ENCODE measurements at places on chromosomes 5 and 9. TPM values are rescaled to one million over a fixed set of nuclear protein-coding genes. Genes with fewer than 3 reads are reported as not detected.

The PHF2 gene
- 16.6 TPM for total RNA-seq

The FRRS1L gene
- total RNA-seq, result 2.3 TPM

The DENND1A gene
- total RNA-seq, result 19.7 TPM

The BHMT2 gene
- not detected for total RNA-seq

- H3K27me3 ChIP-seq, result no peaks in the 10 kb centered on the region
- no peak overlapping the region for H3K27ac ChIP-seq
- H3K36me3 ChIP-seq, result no peaks in the 10 kb centered on the region
These were observed 114.6 kb upstream of the SLC12A2 start for GRCh38 chr5:127969002-127969401.

DNA sequence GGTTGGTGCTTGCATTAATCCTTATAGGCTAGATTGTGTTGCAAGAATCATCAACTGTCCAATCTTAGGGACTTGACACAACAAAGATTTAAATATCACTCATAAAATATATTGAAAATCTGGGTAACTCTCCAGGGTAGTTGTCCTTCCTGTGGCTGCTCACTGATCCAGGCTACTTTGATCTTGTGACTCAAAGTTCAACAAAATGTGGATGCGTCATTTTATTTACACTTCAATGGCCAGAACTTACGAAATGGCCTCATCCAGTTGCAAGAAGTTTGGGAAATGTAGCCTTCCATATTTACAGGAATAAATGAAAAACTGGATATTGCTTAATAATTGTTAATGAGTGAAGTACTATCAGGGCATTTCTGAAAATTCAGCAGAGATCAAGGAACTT is 235.5 kb upstream of the ACTBL2 start:
- H3K36me3 ChIP-seq, result no peaks in the 10 kb centered on the region
- no peak for DNase-seq
- no peaks in the 10 kb centered on the region for H3K4me1 ChIP-seq
- peak overlapping the region; percentile 31 for H3K27ac ChIP-seq
- H3K27me3 ChIP-seq, result no peaks in the 10 kb centered on the region

DNA sequence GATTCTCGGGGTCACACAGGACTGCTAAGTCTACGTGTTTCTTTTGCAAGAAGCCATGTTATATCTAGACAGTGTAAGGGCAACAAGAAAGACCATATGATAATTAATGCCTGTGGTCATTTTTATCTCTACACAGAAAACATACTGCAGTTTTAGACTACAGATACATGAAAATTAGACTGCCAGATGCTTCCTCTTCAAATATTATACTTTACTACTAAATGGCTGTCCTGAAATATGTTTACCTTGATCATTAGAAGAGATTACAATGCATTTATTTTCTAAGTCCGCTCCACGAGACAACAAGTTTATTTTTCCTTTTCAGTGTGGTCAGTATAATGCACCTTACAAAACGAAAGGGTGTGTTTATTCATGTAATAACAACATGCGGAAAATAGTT is 147.6 kb downstream of the KIAA0825 start:
- no peak for DNase-seq
- H3K4me1 ChIP-seq, result no peaks in the 10 kb centered on the region
- no peaks in the 10 kb centered on the region for H3K36me3 ChIP-seq
- H3K27ac ChIP-seq, result no peak overlapping the region
- H3K27me3 ChIP-seq, result no peaks in the 10 kb centered on the region

DNA sequence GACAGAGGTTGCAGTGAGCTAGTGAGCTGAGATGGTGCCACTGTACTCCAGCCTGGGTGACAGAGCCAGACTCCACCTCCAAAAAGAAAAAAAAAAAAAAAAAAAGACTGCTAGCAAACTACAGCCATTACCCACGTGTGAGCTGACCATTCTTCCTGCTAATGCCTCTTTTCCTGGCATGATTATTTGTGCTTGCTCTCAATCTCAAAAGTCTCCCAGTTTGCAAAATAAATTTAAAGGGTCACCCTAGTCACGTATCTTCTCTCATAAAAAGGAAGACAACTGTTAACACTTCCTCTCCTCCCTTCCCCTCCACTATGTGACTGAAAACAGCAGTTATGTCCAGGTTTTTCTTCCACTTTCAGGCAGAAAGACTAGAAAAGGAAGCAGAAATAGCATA is 37.2 kb downstream of the TRIM36 start:
- H3K4me3 ChIP-seq, result no peak overlapping the region
- no peaks in the 10 kb centered on the region for H3K36me3 ChIP-seq
- no peak for DNase-seq
- H3K27ac ChIP-seq, result no peak overlapping the region
- no peaks in the 10 kb centered on the region for H3K4me1 ChIP-seq

- H3K36me3 ChIP-seq, result no peaks in the 10 kb centered on the region
- peak overlapping the region; percentile 74 for H3K27ac ChIP-seq
- H3K4me1 ChIP-seq, result peaks cover 8% of the 10 kb centered on the region
These were observed 8.4 kb upstream of the RUSC2 start for GRCh38 chr9:35481347-35481975.

DNA sequence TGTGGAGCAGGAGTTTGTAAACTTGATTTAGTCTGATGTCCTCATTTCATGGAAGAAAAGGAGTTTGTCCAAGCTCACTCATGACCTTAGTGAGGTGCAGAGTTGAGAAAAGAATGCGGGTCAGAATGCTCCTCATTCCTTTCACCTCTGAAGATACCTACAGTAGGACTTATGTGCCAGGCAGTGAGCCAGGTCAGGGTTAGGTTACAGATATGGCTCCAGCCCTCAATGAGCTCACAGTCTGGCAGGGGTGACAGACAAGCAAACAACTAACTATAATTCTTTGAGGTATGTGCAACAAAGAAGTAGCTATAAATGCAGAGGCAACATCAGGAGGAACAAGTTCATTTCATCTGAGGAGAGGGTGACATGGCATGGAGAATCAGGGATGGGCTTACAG is 102.5 kb downstream of the SPATA31D1 start:
- H3K27ac ChIP-seq, result no peak overlapping the region
- no peaks in the 10 kb centered on the region for H3K27me3 ChIP-seq
- no peak overlapping the region for H3K4me3 ChIP-seq
- no peaks in the 10 kb centered on the region for H3K36me3 ChIP-seq

DNA sequence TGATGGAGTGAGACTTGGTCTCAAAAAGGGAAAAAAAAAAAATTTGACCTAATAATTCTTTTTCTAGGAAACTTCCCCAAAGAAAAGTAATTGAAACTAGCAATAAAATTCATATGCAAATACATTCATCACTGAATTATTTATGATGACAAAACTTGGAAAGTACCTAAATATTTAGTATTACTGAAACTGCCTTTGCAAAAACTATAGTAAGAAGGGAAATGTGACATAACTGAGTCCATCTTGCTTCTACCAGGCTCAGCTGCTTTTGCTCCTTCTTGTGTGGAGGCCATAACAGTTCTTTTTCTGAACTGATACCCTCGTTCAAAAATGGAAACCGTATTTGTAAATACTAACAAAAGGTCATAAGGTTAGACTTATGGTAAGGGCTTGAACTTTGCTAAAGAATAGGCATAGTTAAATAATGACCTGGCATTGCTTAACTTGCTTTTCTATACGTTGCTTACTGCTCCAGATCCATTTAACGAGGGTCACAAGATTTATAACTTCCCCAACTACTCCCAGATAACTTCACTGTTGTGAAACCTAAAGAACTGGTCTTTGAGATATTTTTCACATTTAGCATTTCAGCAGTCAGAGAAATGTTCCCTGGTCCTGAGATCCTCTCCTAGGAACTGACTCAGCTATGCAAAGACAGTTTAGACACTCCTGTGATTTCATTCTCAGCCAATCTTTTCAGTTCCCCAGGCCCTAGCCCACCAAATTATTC is 68.4 kb downstream of the CFAP95 start:
- no peaks in the 10 kb centered on the region for H3K36me3 ChIP-seq
- no peaks in the 10 kb centered on the region for H3K27me3 ChIP-seq
- H3K27ac ChIP-seq, result no peak overlapping the region
- H3K4me1 ChIP-seq, result no peaks in the 10 kb centered on the region

DNA sequence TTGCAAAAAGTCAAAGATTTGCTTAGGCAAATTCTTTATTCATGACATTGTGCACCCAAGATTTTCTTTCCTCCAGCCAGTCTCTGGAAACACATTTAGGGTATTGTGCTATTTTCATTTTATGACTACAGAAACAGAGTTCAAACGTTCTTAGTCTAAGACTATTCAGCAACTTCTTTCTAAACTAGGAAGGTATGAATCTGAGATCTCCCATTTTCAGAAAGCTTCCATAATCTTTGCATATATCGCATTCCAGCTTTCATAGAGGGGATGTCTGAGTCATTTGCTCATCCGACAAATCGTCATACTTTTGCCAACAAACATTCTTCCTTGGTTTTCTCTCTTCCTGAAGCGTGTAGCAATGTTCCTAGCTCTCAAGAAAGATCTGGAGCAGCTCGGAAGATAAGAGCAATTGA is 1.6 kb upstream of the PAPPA start:
- H3K36me3 ChIP-seq, result no peaks in the 10 kb centered on the region
- DNase-seq, result no peak
- no peak overlapping the region for H3K27ac ChIP-seq
- H3K27me3 ChIP-seq, result peaks cover 2% of the 10 kb centered on the region
- H3K4me1 ChIP-seq, result peaks cover 3% of the 10 kb centered on the region

- H3K27me3 ChIP-seq, result no peaks in the 10 kb centered on the region
- no peak overlapping the region for H3K4me3 ChIP-seq
- 0 out of 2 replicates have a peak, but pooled peaks cover 6% of the 10 kb centered on the region for H3K4me1 ChIP-seq
- H3K27ac ChIP-seq, result no peak overlapping the region
- no peak for DNase-seq
These were observed 55.8 kb downstream of the NSD1 start for GRCh38 chr5:177189416-177189815.

DNA sequence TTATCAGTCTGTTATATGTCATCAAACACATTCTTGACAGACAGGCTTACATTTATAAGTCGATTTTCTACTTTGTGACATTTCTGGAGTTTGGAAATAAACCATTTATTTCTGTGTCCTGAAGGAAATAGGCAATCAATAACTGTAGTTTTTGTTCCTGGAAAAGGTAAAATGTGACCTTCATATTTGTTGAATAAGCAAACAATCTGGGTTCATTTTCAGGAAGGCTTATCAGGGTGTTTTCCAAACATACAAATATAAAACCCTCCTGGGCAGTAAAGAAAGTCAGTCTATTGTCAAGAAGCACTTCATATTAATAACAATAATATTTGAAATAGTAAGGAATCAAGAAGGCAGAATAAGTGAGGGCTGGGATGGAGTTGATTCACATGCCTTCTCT is 195.0 kb downstream of the SNCAIP start:
- H3K36me3 ChIP-seq, result no peaks in the 10 kb centered on the region
- no peak for DNase-seq
- H3K4me1 ChIP-seq, result no peaks in the 10 kb centered on the region
- peaks cover 3% of the 10 kb centered on the region for H3K27me3 ChIP-seq

All from Panc1 (cell line).